Islet precursor cell (in vitro differentiated cells): ENCODE measurements at places on chromosomes 5 and 9.

GRCh38 chr9:28363151-28363562 lies 789.9 kb upstream of the C9orf72 start:
- no peak for DNase-seq

DNA sequence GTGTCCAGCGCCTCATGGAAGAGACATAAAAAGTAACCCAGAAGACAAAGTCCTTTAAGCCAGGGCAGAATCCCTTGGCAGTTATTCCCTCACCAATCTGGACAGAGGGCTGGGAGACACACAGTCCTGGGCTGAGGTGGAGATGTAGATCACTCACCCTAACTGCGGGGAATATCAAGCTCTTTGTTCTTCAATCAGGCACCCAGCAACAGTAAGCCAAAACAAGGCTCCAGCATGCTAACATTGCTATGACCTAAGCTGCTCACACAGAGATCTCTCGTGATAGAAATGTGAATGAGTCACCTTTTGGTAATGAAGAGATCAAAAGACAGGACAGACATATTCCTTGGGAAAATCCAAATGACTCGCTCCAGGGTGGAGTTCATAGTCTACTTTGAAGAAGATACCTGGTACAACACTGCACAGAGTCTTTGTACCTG lies 101.3 kb downstream of the FBN2 start:
- DNase-seq, result peak; percentile 86

GRCh38 chr9:6788162-6789016 lies 30.6 kb downstream of the KDM4C start:
- DNase-seq, result peak; percentile 63

GRCh38 chr5:95836544-95836943 lies 14.0 kb upstream of the GLRX start:
- DNase-seq, result no peak

- no peak for DNase-seq
Observed at GRCh38 chr5:80036615-80037014, 1.5 kb downstream of the THBS4 start.

DNA sequence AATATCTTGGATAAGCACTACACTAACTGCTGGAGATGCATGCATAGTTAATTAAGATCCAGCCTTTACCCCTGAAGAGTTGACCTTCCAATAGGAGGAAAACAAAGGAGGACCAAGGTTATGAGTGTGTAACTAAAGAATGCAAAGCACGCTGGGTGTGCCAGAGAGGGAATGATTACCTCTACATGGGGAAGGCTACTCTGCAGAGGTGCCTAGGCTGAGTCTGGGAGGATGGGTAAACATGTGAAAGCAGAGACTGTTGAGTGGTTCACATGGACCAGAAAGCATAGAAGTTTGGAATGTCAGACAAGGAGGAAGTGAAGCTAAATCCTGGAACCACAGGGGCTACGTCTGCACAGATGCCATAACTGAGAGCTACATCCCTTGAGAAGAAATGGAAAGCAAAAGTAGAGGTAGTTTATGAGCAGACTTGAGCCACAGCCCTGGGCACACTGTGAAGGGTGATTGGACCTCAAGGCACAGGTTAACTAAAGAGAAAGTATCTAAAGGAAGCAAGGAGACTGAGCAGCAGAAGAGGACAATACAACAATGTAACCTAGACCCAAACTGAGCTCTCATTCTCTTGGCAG lies 176.2 kb downstream of the DENND1A start:
- DNase-seq, result no peak

GRCh38 chr5:167030500-167031120 lies 1260.8 kb upstream of the WWC1 start:
- peak; percentile 84 for DNase-seq

DNA sequence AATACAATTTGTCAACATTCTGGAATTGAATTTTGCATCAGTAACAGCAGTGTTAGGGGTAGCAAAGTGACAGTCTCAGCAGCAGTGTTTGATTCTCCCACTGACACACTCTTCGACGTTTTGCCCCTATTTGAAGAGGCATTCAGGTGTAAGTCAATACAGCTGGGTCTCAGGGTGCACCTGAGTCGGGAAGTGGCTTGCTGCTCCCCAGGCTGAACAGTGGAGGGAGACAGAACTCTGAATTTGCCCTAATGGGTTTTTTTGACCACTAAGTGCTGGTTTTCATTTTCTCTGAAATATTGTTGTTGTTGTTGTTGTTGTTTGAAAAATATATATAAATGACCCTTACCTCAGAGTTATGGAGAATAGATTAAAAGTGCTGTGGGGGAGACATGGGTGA lies 223.2 kb downstream of the TLR4 start:
- DNase-seq, result no peak

GRCh38 chr5:115778417-115778816 lies 38.0 kb downstream of the CDO1 start:
- no peak for DNase-seq

- no peak for DNase-seq
Observed at GRCh38 chr5:130077007-130077406, 172.7 kb downstream of the CHSY3 start.

GRCh38 chr9:128552744-128553440 lies 505 bp downstream of the SPTAN1 start:
- DNase-seq, result peak; percentile 82

GRCh38 chr5:53091289-53091688 lies 18.3 kb downstream of the MOCS2 start:
- DNase-seq, result no peak

- DNase-seq, result peak; percentile 66
Observed at GRCh38 chr5:93572608-93573353, 8.2 kb downstream of the NR2F1-AS1 start.
